Stimulated activated CD8-positive, alpha-beta memory T cell treated with anti-CD3 and anti-CD28 coated beads, Interleukin-12 subunit alpha, Interleukin-12 subunit beta, amount 100 ng/mL, for 4 hours (primary cell): ENCODE measurements at places on chromosomes 13 and 19.

DNA sequence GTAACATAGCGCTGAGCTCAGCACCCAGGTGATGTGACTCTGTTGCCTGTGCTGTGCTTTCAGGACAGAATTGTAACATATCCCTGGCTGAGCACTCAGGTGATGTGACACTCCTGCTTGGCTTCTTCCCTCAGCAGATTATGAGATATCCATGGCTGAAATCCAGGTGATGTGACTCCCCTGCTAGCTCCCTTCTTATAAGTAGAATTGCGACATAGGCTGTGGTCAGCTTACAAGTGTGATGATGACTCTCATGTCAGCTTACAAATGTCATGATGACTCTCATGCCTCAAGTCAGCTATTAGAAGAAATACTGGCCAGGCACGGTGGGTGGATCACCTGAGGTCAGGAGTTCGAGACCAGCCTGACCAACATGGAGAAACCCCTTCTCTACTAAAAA, 14.3 kb upstream of the ZNF429 start:
- DNase-seq: no peak

DNA sequence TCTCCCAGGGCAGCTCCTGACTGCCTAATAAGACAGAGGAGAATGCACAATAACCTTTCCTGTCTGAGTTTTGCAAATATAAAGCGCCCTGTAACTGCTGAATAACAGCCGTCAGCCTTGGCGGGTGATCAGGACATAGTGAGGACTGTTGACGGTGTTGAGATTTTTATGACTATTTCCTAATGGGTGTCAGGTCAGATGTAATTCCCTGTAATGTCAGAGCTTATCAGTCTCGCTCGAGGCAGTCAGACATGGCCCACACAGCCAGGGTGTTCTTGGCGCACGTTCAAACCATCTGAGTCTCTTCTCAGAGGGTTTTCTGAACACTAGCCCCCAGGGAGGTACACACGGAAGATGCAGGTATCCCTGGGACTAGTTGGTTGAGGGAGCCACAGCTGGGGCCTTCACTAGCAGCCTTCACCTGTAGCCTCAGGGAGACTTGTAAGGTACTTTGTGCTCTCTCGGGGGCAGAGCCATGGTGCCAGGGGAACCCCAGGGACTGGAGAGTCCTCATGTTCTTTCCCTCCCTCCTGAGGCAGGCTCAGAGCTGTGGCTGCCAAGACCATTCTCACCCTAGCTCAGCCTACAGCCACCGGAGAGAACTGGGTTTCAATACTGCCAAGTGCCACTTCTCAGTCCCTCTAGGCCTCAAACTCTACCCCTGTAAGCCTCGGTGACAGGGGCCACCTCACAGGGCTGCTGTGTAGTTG, 213.1 kb downstream of the UQCRFS1 start:
- no peak for DNase-seq

- no peak for DNase-seq
These were observed 2.1 kb downstream of the TNFSF9 start for GRCh38 chr19:6533000-6533328.

GRCh38 chr13:31891472-31891871, 140.1 kb upstream of the FRY start:
- no peak for DNase-seq

DNA sequence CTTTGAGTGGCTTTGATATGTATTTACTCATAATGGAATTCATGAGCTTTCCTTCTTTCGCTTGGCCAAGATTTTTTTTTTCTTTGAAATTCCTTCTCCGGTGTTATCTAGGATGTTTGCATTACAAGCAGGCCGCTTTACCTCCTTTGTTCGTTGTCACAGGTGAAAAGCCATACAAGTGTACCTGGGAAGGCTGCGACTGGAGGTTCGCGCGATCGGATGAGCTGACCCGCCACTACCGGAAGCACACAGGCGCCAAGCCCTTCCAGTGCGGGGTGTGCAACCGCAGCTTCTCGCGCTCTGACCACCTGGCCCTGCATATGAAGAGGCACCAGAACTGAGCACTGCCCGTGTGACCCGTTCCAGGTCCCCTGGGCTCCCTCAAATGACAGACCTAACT, 16.7 kb downstream of the KLF5 start:
- DNase-seq: no peak

GRCh38 chr13:114200399-114200911, 21.4 kb downstream of the CFAP97D2 start:
- no peak for DNase-seq

- no peak for DNase-seq
These were observed 17.8 kb downstream of the LMTK3 start for GRCh38 chr19:48493718-48494401.
